SK-N-SH (cell line): ENCODE measurements at places on chromosomes 5 and 9. TPM values are rescaled to one million over a fixed set of nuclear protein-coding genes. Genes with fewer than 3 reads are reported as not detected.

Gene HAND1
- 1.1 and 2.6 TPM in 2 replicates for polyA plus RNA-seq

Gene LIFR
- polyA plus RNA-seq: 3.8 and 5.0 TPM in 2 replicates

Gene ADGRD2
- 0.05 and 0.10 TPM in 2 replicates for polyA plus RNA-seq

Gene ADGRV1
- polyA plus RNA-seq: 0.23 and 0.49 TPM in 2 replicates

Gene BAAT
- 0.02 and 0.05 TPM in 2 replicates for polyA plus RNA-seq

Gene CDH12
- polyA plus RNA-seq: not detected in 2 replicates

Gene TMEM252
- not detected in 2 replicates for polyA plus RNA-seq

Gene RGS3
- polyA plus RNA-seq: 50.6 and 60.7 TPM in 2 replicates

Gene TAL2
- polyA plus RNA-seq: 0.15 and 0.47 TPM in 2 replicates

Gene RANBP3L
- not detected in 2 replicates for polyA plus RNA-seq

Gene CARD6
- 0.03 TPM in 2 replicates for polyA plus RNA-seq

Gene MOB3B
- polyA plus RNA-seq: 0.90 and 1.2 TPM in 2 replicates

- DNase-seq: no peak
These were observed 54.4 kb downstream of the ZNF474 start for GRCh38 chr5:122183788-122184170.

- DNase-seq: no peak
These were observed 166.9 kb downstream of the SNCAIP start for GRCh38 chr5:122478741-122479442.

- no peak for DNase-seq
These were observed 354.8 kb downstream of the DMRT2 start for GRCh38 chr9:1404940-1405339.

DNA sequence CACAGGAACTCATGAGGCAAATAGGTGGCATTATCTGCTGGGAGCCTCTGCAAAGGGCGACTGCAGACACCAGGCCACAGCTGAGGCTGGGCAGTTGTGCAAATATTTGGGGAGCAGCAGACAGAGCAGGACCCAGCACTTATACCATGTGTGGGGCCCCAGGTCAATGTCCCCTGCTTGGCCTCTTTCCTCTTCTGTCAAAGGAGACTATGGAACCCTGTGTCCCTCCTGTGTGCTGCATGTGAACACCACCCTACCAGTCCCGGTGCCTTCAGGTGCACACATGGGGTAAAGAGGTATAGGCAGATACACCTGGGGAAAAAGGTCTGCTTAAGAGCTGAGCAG, 50.8 kb downstream of the ROR2 start:
- DNase-seq: no peak

- no peak for DNase-seq
These were observed 79.9 kb downstream of the ACTL7B start for GRCh38 chr9:108775901-108776306.

GRCh38 chr9:89969156-89969675, 364.4 kb downstream of the GADD45G start:
- no peak for DNase-seq

- no peak for DNase-seq
These were observed 337.8 kb downstream of the DMAC1 start for GRCh38 chr9:7461791-7462190.

GRCh38 chr5:89229331-89230070, 346.5 kb upstream of the MEF2C start:
- DNase-seq: no peak

GRCh38 chr5:116242343-116242742, 157.5 kb downstream of the COMMD10 start:
- DNase-seq: no peak

DNA sequence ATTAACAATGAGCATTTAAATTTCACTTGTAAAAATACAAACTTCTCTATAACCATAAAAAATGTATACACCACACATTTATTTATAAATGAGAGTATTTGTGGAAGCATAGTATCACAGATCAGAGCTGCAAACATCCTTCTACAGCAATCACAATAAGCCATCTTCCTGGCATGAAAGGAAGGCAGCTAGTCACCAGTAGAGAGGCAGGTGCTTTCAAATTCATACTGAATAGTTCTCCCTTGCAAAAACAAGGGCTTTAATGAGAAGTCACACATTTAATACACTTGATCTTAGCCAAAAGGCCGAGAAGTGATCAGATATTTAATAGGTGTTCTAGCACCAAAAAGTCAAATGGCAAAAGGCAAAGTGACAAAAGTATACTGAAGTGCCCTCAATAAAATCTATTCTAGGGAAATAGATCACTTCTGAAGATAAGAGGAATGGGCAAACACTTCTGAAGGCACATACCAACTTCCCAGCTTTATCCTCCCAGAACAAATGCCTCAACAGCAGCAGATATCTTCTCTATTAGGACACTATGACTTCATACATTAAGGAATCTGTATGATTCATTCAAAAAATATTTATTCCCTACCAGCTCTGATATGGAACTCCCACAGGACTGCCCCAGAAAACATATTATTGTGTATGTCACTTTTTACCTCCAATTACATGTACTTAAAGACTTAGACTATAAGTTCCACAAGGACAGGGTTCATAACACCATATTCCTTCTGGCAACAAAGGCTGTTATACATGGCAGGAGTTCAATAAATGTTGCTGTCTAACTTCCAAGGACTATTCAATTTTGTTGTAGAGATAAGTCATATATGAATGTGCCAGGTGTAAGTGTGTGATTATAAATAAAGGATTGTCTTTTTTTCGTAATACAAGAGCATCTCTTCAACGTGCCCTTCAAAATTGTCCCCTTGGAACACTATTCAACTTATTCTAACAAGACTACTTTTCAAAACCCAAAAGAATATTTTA, 31.7 kb downstream of the MAPKAP1 start:
- no peak for DNase-seq

DNA sequence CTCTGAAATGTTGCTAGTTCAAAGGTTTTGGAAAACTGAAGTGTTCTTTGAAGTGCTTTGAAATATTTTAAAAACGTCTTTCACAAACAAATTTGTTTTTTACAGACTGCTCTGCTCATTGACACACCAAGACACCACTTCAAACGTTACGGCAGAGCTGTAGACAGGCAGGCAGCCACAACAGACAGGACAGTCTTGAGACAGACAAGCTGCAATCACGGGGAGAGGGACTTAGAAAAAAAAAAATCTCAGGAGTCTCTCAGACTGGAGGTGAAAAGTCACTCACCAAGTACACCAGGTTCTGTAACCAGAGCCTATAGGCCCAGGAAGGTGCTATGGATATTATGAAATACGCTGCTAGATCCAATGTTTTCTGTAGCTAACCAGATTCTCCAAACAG, 135.4 kb downstream of the ISL1 start:
- DNase-seq: no peak

DNA sequence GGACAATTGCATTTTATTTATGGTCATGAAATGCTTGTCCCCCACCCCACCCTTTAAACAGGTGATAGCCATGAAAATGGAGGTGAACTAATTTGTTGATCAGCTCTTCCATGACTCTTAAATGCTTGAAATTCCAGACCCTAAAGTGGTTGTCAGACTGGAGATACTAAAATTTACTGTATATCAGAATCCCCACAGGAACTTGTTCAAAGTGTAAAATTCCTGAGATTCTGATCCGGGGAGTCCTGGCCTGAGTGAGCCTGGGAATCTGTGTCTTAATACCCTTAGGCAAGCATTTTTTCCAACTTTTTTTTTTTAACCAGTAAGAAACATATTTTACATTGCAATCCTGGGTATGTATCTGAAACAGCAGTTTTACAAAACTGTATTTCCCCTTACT, 4.7 kb downstream of the SKP2 start:
- no peak for DNase-seq

DNA sequence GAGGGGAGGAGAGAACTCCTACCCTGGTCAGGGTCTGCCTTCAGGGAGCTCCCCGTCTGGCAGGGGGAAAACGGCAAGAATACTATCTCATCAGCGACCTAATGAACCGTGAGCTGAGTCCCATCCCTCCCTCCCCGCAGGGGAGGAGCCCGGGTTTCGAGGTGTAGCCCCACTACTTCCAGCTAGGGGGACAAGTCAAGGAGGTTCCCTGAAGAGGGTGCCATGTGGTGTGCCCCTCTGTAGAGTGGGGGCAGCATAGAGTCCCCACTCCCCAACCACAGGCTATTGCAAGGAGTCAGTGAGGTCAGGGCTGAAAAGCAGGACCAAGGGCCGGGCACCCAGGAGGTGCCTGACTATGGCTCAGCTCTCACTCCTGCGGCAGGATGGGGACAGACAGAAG, 50.9 kb upstream of the RXRA start:
- DNase-seq: peak; percentile 60

- no peak for DNase-seq
These were observed 22.2 kb upstream of the B4GALT1 start for GRCh38 chr9:33189331-33189791.

DNA sequence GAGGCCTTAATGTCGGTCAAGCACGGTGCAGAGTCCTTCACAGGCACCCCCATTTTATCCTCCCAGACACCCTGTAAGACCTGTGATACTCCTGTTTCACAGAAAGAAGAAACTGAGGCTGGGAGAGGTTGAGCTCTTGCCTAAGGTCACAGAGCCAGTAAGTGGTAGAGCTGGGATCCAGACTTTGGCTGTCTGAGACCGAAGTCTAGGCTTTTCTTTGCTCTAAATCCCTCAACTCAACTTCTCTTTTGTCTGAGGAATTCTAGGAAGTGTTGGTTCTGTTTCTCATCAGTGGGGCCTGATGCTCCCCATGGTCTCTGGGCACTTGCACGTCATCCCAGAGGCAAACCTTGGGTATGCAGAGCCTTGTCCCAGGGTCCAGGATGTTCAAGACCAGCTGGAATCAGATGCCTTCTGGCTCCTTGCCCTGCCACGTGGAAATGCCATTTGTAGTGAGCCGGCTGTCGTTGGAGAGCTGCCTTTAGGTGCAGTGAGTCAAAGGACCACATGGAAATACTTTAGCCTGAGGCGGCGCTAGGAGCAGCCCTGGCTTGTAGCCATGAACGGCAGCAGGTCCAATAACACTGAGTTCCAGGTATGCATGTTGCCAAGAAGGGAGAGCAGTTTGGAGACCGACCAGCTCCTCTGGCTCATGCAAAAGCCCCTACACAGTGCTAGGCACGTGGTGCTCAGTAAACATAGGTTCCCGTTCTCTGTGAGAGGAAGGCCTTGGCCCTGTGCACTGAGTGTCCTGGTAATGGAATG, 9.2 kb downstream of the DCANP1 start:
- no peak for DNase-seq

DNA sequence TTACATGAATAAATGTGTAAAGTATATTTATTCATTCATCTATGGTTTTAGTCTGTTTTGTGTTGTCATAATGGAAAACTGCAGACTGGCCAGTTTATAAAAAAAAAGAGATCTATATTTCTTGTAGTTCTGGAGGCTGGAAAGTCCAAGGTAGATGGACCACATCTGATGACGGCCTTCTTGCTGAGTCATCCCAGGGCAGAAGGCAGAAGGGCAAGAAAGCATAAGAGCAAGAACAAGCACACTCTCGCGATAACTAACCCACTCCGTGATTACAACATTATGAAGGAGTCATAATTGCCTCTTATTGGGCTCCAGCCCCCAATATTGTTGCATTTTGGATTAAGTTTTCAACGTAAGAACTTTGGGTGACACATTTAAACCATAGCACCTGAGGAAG, 180.4 kb upstream of the DAB2 start:
- DNase-seq: no peak

- DNase-seq: peak; percentile 38
These were observed 149.8 kb upstream of the PPP1R26 start for GRCh38 chr9:135329571-135330306.

- no peak for DNase-seq
These were observed 5.5 kb upstream of the ZNF354B start for GRCh38 chr5:178854284-178854683.

GRCh38 chr9:111098093-111098492, 59.8 kb upstream of the LPAR1 start:
- peak; percentile 44 for DNase-seq

GRCh38 chr9:93304574-93305496, 120.9 kb downstream of the WNK2 start:
- DNase-seq: peak; percentile 87

- DNase-seq: no peak
These were observed 42.5 kb upstream of the TAF1L start for GRCh38 chr9:32677931-32678330.

DNA sequence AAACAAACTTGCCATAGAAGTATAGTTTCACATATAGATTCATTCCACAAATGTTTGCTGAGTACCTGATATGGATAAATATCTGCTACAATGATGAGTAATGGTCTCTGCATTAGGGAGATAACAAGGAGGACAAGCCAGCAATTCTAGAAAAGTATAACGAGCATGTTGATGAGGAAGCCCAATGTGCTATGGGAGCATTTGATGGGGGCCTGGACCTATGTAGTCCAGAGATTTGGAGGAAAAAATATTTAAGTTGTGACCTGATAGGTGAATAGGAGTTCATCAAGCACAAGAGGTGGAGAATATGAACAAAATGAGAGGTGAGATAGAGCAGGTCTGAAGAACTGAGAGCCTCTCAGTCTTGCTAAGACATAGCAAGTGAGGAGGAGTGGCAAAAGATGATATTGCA, 14.4 kb upstream of the TMEM245 start:
- no peak for DNase-seq

- no peak for DNase-seq
These were observed 101.4 kb downstream of the LHFPL2 start for GRCh38 chr5:78547183-78547582.

GRCh38 chr5:10858945-10859344, 97.9 kb upstream of the DAP start:
- DNase-seq: no peak
